ENCODE measurements at places on chromosomes 2 and 18. TPM values are rescaled to one million over a fixed set of nuclear protein-coding genes. Genes with fewer than 3 reads are reported as not detected.

DNA sequence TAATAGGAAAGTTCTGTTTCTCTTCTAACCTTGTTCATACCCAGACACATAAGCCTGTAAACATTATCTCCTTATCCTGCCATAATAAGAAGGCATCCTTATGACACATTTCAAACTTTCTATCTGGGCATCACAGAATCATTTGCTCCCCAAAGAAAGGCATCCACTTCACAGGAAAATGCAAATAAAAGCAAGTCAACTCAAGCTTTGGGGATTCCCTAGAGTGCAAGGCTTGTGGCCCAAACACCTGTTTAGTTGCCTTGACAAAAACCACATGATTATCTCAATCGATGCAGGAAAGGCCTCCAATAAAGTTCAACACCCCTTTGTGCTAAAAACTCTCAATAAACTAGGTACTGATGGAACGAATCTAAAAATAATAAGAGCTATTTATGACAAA, 195.7 kb upstream of the GALNT5 start:
- no peak overlapping the region for H3K27ac ChIP-seq
- no peaks in the 10 kb centered on the region for H3K27me3 ChIP-seq
- H3K36me3 ChIP-seq = no peaks in the 10 kb centered on the region
- H3K4me3 ChIP-seq = no peak overlapping the region
- no peaks in the 10 kb centered on the region for H3K4me1 ChIP-seq

DNA sequence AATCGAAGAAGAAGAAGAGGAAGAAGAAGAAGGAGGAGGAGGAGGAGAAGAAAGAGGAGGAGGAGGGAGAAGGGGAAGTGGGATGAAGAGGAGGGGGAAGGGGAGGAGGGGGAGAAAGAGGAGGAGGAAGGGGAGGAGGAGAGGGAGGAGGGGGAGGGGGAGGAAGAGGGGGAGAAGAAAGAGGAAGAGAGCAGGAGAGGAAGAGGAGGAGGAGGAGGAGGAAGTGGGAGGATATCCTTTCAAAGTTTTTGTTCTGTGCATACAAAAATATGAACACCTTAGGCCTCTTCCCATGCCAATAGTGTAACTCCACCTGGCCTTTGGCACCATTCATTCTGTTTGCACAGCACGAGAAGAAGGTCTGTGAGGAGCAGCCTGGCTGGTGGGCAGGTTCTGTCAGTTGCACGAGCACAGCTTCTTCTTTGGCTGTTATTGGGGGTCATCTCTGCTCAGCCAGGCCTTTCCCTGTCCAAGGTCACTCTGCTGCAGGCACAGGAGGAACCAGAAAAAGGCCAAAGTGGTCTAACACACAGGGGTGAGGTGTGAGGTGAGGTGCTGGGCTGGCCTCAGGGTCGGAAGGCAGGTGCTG, 25.8 kb upstream of the PLB1 start:
- no peaks in the 10 kb centered on the region for H3K36me3 ChIP-seq
- DNase-seq = no peak
- no peak overlapping the region for H3K27ac ChIP-seq
- H3K4me3 ChIP-seq = no peak overlapping the region
- H3K4me1 ChIP-seq = no peaks in the 10 kb centered on the region

FSIP2 gene
- not detected for polyA plus RNA-seq

DPYSL5 gene
- not detected for polyA plus RNA-seq

ASXL2 gene
- 3.0 TPM for polyA plus RNA-seq

C2orf15 gene
- 0.36 TPM for polyA plus RNA-seq

RGPD4 gene
- polyA plus RNA-seq = not detected

- H3K36me3 ChIP-seq = no peaks in the 10 kb centered on the region
- peak overlapping the region; percentile 85 for H3K27ac ChIP-seq
- DNase-seq = peak; percentile 78
- peak overlapping the region; percentile 66 for H3K4me3 ChIP-seq
- no peaks in the 10 kb centered on the region for H3K4me1 ChIP-seq
Observed at GRCh38 chr2:66443979-66444861, 9.3 kb downstream of the MEIS1 start.

DNA sequence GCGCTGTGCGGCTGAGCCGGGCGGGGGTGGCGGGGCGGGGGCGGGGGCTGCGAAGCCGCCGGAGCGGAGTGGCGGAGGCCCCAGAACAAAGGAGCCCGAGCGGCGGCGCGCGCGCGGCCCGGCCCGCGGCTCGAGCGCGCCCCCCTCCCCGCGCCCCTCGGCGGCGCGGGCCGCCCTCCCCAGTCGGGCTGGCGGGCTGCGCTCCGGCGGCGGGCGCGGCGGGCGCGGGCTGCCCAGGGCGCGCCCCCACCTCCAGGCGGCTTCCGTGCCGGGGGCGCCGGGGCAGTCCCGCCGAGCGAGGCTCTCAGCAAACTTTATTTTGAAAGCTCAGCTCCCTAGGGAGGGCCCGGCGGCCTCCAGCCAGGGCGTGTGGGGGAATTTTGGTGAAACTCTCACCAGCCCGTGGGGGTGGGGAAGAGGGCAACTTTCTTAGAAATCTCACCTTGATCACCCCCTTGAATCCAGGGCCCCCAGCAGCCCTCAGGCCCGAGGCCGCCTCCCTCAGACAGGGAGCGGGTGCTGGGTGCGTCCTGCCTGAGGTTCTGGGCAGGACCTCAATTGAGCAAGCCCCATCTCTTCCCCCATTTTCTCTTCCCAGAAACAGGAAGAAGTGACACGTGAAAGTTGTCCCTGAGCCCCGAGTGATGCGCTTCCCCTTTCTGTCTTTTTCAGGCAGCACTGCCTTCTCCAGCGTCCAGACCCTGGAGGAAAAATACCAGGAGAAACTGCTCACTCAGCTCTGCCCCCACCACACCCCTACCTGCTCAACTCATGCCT, 786 bp downstream of the TET3 start:
- H3K4me3 ChIP-seq = peak overlapping the region; percentile 91
- DNase-seq = peak; percentile 67
- H3K27me3 ChIP-seq = no peaks in the 10 kb centered on the region
- no peaks in the 10 kb centered on the region for H3K4me1 ChIP-seq
- no peak overlapping the region for H3K27ac ChIP-seq

All from aorta (tissue), 5 donors.